ENCODE measurements at places on chromosomes 1 and 21.

DNA sequence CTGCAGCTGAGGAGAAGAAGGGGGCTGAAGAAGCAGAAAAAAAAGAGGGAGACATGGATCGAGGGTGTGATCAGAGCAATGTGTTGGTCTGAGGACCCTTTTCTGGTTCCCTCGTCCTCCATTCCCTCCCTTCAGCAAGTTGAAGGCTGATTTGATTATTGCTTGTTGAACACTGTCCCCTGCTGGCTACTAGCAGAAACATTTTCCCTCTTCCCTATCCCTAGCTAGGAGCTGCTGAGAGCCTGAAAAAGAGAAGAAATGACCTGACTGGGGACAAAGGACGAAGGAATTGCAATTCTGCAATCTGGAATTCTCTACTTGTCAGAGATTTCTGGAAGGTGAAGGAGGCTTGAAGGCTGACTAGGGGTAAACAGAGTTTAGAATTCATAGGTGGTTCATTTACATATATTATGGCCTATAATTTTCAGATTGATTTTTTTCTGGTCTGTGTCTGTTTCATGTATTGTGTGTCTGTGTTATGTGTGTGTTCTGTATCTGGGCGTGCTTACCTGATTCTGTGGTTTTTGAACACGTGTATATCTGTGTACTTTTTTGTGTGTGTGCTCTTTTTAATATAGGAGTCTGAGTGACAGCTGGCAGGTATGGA is 9.8 kb downstream of the NHLH1 start:
- peak; percentile 24 for DNase-seq

DNA sequence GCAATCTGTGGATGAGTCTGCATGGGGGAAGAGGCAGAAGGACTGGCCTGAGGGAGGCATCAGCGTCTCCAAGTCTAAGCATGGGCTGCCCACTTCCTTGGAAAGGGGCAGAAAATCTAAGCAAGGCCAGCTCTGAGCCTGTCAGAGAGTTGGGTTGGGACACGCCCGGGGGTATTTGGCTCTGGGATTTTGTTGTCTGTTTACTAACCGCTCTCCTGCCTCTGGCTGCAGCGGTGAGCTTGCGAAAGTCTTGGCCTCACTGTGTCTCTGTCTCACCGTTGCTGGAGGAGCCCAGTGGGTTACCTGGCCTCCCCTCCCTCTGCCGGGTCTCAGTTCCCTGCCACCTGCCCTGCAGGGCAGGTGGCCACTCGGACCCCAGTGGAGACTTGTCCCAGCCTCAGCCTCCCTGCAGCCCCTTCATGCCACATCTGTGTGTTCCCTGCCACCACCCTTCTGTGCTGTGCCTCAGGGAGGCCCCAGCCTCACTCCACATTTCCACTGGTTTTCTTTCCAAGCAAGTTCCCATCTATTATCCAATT is 33.7 kb downstream of the EDN2 start:
- DNase-seq = no peak

GRCh38 chr1:147080671-147081394 is 91.4 kb downstream of the PRKAB2 start:
- no peak for DNase-seq

- DNase-seq = no peak
Observed at GRCh38 chr1:94795434-94795833, 24.7 kb upstream of the SLC44A3 start.

DNA sequence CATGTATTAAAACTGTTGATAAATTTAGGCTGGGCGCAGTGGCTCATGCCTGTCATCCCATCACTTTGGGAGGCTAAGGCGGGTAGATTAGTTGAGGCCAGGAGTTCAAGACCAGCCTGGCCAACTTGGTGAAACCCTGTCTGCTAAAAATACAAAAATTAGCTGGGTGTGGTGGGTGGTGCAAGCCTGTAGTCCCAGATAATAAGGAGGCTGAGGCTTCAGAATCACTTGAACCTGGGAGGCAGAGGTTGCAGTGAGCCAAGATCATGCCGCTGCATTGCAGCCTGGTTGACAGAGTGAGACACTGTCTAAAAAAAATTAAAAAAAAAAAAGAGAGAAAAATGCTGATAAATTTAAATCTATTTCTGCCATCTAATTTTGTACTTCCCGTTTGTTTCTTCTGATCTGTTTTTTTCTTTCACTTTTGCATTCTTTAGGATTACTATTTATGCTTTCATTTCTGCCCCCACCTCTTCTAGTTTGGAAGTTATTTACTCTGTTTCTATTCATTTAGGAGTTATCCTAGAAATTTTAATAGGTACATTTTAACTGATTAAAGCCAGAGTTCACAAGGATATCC is 3.2 kb upstream of the DENND1B start:
- no peak for DNase-seq

- no peak for DNase-seq
Observed at GRCh38 chr1:214546084-214546483, 5.3 kb downstream of the PTPN14 start.
